ENCODE measurements at places on chromosomes 6 and 20.
A peak's percentile ranks its signal among the peaks of the same experiment; 100 is the strongest.

DNA sequence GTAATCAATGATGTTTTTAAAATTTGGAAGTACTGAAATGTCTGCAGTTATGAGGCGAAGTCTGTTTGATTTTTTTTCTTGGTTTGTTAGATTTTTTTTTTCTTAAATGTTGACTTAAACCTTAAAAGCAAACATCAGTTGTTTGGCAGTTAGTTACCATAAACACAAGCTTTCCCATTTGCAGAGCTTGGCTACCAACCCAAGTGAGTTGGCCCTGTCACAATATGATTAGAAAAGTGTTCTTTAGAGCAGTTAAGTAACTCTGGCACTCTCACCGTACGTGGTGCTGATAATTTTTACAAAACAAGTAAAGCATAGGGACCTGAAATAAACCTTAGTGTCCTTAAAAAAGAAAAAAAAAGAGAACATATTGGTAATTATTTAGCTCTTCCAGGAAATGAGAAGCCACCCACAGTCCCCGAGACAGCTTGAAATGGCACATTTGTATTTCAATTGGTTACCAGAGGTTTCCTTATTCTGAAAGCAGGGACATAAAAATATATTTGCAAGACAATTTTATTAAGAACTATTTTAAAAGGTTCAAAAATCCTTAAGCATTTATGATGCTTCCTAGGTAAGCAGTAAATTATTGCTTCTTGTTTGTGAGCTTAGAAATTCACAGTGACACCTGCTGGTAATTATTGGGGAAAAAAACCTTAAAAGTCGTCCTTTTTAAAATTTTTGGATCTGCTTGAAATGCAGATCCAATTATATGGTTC lies 3.9 kb downstream of the HEY2 start:
- DNase-seq: no peak

DNA sequence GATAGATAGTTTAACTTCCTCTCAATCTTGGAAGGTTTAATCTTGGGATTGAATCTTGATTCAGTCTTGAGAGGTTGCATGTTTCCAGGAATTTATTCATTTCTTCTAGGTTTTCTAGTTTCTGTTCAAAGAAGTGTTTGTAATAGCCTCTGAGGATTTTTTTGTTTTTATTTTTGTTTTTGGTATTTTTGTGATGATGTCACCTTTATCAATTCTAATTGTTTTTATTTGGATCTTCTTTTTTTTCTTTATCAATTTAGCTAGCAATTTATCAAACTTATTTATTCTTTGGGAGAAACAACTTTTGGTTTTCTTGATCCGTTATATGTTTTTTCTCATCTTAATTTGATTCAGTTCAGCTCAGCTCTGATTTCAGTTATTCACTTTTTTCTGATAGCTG lies 41.5 kb upstream of the ADGRB3 start:
- no peak for DNase-seq

DNA sequence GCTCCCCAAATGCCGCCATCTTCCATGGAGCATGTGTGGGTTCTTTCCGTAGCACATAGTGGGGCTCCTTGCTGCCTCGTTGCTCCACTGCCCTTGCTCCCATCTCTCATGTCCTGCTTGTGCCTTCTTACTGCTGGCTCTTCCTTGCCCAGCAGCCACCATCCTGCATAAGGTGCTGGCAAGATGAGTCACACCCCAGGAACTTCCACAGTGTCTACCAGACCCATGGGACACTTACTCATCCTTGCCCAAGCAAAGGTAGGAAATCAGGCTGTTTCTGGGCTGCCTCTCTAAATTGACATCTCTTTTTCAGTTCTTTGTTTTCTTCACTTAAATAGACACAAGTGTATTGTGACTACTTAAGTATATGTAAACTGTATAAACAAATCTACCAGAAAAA lies 39.4 kb upstream of the RGS17 start:
- no peak for DNase-seq

DNA sequence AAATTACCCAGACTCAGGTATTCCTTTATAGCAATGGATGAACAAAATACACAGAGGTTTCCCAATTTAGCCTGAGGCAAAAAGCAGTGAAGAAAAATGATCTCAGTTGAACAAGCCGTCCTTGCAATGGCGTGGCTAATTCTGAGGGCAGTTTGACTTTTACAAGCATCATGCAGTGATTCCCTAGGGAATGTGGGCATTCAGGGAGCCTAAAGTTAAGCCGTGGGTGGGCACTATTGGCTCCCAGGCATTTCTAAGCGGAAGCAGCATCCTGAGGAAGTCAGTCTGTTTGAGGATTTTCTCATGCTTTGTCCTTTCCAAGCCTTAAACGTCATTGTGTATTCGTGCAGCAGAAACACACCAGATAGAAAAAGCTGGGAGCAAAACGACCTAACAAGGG lies 133.9 kb downstream of the MYLK4 start:
- DNase-seq: no peak

GRCh38 chr6:39347206-39347605 lies 24.7 kb upstream of the KCNK16 start:
- no peak for DNase-seq

DNA sequence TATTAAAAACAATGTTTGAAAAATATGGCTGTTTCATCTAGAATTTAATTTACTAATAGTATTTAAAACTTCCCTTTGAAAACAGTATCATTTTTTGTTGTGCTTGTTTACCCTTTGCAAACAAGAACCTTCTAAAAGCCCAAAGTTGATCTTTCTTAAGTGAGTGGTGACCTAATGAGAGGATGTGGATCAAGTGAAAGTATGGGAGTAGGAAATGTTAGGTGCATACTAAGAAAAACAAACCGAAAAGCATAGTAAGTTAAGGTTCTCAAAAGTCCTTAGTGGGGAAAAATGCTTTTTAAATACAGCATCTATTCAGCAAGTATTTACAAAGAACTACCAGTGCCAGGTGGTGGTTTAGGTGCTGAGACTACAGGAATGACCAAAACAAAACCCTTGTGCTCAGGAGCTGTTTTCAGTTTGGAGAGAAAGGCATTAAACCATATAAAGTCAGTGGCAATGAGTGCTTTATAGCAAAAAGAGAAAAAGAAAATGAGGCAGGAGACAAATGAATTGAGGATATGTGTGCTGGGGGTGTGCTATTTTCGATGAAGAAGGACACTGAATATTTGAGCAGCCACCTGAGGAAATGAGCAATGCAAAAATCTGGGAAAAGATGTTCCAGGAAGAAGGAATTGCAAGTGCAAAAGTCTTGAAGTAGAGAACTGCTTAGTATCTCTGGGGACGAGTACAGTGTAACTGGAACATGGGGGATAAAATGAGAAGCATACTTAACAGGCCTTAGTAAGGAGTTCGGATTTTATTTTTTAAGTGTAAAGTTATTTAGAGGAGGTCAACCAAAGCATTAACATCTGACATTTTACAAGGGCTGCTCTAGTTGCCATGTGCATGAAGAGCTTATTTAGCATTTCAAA lies 24.0 kb downstream of the RNF146 start:
- no peak for DNase-seq

- no peak for DNase-seq
Observed at GRCh38 chr20:41750137-41750536, 132.0 kb upstream of the CHD6 start.

DNA sequence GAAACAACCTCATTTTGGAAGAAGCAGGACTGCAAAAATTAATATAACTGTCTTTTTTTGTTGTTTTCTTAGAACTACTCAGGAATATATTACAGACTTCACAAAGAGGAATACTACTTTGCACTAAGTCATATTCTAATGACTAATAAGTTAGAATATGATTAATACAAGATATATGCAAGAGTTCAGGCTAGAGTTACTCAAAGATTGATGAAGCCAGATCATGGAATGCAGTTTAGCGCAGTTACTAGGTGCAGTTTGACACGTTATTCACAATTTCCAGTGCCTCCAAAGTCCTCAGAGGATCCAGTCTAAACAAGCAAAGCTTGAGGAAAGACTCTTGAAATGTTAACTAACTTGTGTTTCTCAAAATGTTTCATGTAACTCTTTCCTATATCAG lies 1.2 kb upstream of the MYCT1 start:
- no peak for DNase-seq

DNA sequence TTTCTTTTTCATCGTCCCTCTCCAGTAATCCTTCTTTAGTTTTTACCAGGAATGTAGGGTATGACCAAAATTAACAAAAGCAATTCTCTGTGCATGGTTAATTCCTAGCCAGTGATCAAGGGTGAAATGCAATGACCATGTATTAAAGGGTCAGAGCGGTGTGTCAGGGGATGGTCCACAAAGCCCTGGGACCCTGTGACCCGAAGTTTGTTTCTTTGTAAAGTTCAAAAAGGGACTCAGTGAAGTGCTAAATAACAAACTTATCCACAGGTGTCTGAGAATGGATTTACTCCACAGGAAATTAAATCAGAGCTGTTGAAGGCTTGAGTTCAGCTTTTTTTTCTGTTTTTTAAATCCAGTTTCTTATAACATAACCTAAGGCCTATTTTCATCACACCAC lies 375.7 kb downstream of the GJA1 start:
- DNase-seq: no peak

- DNase-seq: no peak
Observed at GRCh38 chr20:19298652-19299051, 86.2 kb downstream of the SLC24A3 start.

DNA sequence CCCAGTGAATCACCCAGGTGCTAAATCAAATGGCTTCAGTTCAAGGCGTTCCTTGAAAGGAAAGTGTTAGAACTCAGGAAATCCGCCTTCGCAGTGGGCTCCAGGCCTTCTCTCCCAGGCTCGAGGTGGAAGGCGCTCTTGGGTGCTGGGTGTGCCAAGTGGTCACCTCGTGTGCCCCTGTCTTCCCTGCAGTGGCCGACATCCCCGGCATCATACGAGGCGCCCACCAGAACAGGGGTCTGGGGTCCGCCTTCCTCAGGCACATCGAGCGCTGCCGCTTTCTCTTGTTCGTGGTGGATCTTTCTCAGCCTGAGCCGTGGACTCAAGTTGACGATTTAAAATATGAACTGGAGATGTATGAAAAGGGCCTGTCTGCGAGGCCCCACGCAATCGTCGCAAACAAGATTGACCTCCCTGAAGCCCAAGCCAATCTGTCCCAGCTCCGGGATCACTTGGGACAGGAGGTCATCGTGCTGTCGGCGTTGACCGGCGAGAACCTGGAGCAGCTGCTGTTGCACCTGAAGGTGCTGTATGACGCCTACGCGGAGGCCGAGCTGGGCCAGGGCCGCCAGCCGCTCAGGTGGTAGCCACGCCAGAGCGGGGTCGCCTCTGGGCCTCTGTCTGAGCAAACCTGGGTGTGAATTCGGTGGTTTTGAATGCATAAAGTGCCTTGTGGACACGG lies 17.8 kb downstream of the MTG2 start:
- no peak for DNase-seq

- no peak for DNase-seq
Observed at GRCh38 chr6:122878796-122879195, 89.7 kb downstream of the SMPDL3A start.

DNA sequence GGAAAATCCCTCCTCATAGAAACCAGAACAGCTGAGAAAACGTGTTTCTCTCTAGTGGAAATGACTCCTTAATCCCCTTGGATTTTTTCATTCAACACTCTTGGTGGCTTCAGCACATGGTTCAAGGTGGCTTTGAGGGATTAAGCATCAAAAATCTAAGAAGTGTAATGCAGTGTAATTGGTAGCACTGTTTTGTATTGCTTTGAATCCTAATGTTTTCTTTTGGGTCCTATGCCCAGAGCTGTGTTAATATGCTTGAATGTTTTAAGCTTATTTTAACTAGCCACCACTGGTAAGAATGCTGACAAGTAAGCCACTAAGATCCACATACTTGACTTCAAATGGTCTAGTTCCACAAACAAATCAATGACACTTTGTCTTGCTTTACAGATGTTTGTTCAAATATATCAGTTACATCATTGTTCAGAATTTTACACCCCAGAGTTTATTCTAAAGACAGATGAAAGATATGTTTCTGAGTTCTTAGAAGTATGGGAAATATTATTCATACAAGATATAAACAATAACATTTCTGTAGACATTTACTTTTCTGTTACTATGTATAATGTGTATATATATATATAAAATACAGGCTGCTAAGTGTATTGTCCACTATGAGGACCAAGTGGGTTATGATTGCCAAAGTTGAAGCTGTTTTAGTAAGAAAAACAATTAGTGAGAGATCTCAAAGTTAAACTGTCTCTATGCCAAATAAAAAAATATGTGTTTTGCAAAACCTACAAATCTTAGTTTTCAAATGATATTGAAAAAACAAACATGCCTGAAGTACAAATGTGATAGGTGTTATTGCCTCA lies 220.8 kb downstream of the OGFRL1 start:
- DNase-seq: no peak

DNA sequence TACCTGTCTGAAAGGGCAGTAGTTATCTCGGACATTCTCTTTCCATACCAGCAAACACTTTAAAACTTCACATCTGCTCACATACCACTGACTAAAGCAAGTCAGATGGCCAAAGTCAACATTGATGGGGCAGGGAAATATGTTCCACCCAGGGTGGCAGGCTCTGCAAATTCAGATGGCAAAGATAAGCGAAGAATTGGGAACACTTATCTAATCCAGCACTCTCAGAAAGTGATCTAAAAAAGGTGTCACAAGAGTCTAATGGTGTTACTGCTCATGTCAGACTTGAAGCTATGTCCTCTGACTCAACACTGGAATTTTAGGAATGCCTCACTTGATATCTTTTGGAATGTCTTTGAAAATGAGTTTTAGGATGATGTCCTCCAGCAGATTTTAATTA lies 1086.2 kb downstream of the KIF16B start:
- no peak for DNase-seq

DNA sequence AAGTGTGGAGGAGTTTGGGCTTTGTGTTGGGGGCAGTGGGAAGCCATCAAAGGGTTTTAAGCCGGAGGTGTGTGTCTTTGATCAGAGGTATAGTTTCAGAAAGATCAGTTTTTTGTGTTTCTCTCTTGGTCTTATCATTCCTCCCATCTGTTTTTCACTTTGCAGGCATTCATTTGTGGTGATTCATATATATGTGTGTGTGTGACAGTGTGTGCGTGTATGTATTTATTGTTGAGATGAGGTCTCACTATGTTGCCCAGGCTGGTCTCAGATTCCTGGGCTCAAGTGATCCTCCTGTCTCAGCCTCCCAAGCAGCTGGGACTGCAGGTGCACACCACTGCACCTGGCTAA lies 11.1 kb upstream of the SERINC3 start:
- DNase-seq: no peak

GRCh38 chr6:30769088-30769852 lies 24.9 kb upstream of the IER3 start:
- DNase-seq: peak; percentile 26

DNA sequence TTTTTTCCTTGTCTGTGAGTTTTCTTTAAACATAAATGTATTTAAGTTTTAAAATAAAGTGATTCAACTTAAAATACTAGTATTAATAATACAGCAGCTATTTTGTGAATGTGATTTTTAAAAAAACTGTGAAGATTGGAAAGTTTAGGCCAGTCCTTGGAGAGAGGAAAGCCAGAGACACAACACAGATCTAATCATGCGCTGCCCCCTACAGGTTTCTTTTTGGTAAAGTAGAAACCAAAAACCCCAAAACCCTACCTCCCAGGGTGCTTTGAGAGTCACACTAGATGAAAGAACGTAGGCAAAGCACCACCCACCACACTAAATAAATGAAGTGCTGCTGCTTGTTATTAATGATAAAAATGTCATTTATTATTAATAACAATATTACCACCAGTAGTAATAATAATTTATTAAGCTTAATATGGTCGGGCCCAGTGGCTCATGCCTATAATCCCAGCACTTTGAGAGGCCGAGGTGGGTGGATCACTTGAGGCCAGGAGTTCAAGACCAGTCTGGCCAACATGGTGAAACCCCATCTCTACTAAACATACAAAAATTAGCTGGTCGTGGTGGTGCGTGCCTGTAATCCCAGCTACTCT lies 33.7 kb downstream of the SLC9A8 start:
- no peak for DNase-seq

GRCh38 chr20:50559856-50560638 lies 49.9 kb downstream of the PTPN1 start:
- no peak for DNase-seq

GRCh38 chr20:1818247-1818840 lies 76.9 kb upstream of the SIRPA start:
- no peak for DNase-seq
